ENCODE measurements at places on chromosomes 11 and 22.

DNA sequence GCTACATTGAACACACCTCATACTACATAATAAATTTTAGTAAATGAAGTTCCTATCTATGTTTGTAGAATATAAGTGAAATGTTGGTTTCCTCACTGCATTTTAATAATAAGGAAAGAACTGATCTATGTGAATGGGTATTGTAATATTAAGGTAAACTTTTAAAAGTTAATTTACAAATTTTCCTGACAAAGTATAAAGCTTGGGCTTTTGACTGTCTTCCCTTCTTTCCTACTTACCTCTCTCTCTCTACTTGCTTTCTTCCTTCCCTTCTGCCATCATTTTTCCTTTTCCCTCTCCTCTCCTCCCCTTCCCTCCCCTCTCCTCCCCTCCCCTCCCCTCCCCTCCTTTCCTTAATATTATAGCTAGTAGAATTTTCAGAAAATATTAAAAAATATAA is 798.2 kb downstream of the CNTN5 start:
- DNase-seq: no peak

DNA sequence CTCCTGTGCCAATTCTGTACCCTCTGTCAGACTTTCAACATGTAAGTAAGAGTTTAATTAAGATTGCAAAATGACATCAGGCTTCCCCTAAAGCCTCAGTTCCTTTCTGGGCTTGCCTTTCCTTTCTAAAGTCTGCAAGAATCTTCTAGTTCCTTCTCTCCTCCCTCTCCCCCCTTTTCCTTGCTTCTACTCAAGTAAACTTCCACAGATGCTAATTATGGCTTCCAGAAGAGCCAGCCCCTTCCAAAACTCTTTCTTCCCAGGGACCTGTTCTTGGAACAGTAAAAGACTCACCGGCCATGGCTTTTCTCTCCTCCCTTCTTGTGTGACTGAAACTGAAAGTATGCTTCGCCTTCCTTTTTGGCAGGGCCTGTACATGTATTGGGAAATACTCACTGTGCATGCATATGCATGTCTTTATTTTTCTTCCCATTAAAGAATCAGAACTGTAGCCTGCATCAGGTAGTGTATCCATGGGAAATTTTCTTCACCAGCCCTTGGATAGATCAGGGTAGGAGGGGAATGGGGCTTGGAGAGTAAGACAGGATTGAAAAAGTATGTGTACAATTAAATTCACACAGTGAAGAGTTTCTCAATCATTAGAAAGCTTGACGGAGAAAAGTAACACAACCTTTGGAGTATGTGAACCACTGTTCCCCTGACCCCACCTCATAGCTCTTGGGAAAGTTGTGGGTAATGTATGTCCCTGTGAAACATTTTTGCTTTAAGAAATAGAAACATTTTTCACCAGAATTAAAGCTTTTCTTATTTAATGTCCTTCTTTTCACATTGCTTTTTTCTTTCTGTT is at the start of gene CASP1:
TSS of gene CASP1 (minus strand) at position 332 of the 808 bp plus-strand sequence. CDS start at position 301, 31 bp downstream.
- peak; percentile 83 for DNase-seq

DNA sequence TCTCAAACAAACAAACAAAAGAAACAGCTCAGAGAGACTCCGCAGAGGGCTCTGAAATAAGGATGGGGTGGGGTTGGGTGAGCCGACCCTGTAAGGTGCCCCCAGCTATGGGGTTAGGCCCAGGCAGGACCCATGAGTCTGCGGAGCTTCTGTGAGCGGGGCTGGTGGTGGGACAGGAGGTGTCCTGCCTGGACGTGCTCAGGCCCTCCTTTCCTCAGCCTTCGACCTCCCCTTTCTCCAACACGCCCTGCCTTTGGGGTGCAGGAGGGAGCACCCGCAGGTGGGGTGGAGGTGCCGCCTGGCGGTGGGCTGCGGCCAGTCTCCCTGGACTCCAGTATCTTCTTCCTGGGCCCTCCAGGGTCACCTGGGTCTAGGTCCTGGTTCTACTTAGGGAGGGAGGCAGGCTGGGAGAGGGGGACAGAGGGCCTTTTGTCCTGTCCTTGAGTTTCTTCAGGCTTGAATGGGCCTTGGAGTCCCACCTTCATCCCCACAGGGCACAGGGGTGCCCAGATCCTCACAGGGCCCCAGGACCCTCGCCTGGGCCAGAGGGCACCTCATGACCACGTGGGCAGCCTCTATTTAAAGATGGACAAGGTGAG is 12.3 kb downstream of the PRR33 start:
- DNase-seq: no peak

DNA sequence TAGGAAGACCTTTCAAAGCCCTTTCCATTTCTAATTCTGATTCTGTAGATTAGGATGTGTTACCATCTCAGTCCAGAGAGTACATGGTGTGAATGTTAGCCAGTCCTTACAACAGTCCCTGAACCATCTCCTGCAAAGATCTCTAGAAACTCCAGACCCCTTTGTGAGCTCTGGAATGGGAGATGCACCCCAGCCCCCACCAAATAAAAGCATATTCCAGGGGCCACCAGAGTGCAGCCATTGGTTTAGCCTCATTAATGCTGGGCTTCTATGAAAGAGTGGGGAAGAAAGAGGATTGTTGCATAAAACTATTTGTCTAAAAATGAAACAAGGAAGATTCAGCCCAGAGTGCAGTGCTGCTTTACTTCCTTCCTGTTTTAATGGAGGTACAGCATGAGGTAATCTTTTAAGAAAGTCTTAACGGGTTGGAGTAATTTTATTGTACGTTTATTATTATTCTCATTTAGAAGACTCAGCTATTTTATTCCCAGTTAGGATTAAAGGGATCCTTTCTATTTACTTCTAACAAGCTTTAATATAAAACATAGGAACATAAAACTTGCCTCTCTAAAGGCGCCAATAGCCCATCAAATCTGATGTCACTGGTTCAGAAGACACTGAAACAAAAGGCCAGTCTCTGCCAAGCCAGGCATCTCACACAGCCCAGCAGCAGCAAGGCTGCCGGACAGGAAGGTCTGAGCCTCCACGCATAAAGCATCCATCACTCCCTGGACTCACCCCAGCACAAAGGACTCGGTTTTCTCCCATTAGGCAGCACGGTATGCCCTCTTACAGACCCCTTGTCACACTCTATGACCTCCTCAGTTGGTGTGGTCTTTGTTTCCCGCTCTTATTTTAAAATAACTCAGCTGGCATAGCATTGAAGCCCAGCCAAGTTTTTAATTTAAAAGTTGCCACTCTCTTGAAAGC is 203.9 kb upstream of the BLID start:
- peak; percentile 55 for DNase-seq
